ENCODE measurements at places on chromosomes 6 and 20.

DNA sequence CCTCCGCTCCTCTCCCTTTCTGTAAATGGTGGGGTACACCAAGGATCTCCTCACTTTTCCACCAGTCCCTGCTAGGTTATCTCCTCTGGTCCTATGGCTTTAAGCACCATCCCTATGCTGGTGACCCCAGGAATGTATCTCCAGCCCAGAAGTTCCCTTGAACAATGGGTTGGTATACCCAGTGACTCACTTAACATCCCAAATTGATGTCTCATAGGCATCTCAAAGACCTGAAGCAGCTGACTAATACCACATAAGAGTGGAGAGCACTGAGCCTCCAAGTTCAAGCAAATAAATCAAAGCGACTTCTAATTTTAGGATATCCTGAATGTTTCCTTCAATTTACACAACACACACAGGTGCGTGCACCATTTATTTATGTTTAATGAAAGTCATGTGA is 48.3 kb downstream of the ADGRF1 start:
- DNase-seq, result no peak

GRCh38 chr6:142843361-142843760 is 101.6 kb downstream of the HIVEP2 start:
- no peak for DNase-seq

DNA sequence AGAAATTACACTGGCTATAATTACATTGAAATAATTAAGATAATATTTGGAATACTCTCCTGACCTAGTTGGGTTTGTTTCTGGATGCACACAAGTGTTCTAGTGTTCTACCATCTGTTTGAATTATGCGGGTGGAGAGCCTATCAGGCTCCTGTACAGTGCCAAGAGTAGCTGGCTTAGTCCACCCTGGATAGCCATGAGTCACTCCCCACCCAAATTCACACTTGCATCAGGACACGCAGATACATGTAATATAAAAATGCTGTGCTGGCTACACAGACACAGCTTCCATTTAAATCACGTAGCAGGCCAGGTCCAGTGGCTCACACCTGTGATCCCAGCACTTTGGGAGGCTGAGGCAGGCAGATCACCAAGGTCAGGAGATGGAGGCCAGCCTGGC is 686.2 kb upstream of the SLC35B3 start:
- DNase-seq, result no peak

DNA sequence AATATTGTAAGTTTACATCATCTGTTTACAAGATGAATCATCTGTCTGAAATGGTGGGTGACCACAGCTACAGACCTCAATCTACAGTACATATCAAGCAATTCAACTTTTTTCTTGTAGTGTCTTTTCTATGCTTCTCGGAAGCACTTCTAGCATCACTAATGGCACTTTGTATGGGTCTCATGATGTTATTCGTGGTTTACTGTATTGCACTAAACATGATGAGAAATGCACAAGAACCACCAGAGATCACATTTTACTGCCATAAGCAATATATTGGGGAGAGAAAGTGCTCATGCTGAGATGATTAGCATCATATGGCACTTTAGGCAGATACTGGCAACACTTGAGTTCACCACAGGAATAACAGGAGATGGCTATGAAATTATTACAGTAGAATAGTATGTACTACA is 15.4 kb upstream of the BTBD3 start:
- no peak for DNase-seq

- DNase-seq, result no peak
These were observed 190.6 kb downstream of the DHX35 start for GRCh38 chr20:39152742-39153141.
